ENCODE measurements at places on chromosomes 12 and 14.

- no peak for DNase-seq
These were observed 8.1 kb upstream of the LRRK2 start for GRCh38 chr12:40216516-40217288.

DNA sequence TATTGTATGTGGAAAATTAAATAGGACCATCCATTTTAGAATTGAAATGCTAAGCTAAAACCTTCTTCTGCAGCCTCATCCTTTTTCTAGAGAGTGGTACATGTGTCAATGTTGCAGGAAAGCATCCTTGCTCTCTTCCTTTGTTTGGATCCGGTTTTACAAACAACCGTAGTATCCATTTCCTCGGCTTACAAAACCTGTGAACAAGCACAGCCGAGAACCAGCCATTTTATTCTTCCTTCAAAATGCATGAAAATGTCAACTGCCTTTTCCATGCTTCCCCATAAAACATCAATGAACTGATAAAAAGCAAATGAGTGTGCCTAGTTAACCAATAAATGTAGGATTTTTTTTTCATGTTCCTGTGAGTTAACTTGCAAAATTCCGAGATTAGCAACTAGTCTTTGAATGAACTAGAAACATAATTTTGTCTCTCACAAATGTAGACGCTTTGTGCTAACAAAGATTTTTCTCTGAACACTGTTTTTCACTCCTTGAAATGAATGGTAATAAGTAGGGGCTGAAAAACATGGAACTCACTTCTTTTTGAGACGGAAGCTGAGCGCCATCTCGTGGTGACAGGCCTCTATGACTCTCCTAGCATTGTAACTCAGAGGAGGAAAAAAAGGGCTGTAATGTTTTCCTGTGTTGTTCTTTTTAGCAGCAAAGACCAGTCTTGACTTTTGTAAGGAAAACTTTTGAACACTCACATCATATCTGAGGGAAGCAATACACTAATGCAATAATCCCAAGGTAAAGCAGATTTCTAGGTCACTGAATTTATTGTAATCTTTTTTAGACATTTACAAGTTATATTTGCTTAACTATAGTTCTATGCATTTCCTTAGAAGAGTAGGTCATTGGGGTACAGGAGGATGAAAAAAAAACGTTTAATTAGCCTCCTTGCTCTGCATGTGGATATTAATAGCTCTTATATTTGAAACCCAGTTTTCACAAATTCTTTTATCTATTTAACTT lies 157.4 kb upstream of the FOXG1 start:
- DNase-seq: peak; percentile 70

GRCh38 chr12:53255996-53256395 lies 12.1 kb upstream of the ESPL1 start:
- DNase-seq: no peak

DNA sequence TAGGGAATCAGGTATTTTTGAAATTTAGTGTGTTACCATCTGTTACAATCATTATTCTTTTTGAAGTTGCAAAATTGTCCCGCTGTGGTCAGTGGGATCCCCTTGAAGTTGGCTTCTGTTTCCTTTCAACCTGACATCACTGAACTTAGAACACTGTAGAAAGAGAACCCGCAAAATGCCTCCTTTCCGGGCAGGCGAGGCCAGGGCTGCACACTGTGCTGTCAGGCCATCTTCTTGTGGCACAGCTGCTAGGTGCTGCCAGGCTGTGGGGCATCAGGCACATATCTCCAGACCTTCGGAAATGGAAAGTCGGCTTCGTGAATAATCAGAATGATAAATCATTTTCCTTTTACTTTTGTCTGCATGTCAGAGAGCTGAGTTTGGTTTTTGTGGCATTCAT lies 103.5 kb downstream of the GLT1D1 start:
- no peak for DNase-seq

DNA sequence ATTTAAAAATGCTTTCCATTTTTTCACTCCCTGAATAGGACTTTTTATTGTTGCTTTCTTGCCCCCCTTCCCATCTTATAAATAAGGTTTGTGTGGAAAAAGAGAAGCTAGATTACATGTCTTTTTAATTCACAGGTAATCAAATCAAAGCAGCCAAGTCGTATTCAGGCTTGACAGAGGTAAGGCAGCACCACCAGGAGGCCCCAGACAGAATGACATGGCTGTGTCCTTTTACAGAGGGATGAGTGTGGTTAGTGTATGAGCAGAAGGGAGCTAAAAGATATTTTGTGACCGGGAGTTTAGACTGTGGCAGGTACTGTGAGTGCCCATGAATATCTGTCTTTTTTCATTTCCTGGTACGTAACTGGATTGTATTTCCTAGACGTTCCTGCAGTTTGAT lies 596.1 kb downstream of the ETNK1 start:
- no peak for DNase-seq

DNA sequence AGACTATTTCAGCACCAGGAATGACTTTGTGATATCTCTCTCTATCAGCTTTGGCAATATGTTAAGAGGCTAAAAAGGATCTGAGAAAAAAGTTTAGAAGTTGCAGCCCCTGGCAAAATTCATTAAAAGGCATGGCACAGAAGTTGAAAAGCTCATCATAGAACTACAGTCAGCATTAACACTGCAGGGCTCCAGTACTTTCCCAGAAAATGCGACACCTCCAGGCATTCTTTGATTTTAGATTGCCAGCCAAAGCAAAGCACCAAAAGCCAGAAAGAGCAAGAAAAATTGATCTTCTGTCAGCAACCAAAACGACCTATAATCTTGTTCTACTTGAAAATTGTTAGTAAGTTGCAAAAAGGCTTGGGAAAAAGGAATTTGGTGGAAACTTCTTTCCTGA lies 713.5 kb downstream of the FSCB start:
- DNase-seq: no peak

DNA sequence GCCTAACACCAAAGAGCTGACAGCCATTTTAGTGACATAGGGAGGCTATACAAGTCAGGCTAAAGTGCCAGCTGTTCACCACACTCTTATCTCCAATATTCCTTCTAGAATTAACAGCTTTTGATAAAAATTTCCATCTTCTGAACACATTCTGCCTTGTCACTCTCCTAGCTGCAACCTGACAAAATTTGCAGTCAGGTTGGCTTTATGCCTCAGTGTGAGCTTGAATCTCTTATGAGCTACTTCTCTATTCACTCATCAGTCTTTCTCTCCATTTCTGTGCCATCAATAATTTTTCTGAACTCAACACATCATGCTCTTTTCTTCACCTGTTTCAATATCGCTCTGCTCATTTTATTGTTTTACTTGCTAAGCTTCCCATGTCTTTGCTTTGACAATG lies 50.2 kb downstream of the TMTC1 start:
- no peak for DNase-seq

DNA sequence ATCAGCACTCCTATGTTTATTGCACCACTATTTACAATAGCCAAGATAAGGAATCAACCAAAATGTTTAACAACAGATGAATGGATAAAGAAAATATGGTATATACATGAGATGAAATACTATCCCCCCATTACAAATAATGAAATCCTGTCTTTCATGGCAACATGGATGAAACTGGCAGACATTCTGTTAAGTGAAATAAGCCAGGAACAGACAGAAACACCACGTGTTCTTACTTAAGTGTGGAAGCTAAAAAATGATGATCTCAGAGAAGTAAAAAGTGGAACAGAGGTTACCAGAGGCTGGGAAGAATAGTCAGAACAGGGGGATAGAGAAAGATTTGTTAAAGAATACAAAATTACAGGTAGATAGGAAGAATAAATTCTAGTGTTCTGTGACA lies 113.7 kb upstream of the MDM1 start:
- DNase-seq: no peak

GRCh38 chr12:51524386-51524901 lies 66.6 kb upstream of the SCN8A start:
- DNase-seq: no peak

DNA sequence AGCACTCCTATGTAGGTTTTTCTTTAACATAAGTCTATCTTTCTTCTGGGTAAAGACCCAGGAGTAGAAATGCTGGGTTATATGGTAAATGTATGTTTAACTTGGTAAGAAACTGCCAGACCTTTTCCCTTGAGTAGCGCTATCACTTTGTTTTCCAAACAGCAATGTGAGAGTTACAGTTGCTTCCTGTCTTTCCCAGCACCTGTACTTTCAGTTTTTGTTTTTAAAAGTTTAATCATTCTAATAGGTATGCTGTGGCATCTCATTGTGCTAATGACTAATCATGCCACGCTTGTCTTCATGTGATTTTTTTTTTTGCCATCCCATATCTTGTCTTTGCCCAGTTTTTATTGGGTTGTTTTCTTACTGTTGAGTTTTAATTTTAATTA lies 28.1 kb downstream of the GIT2 start:
- DNase-seq: no peak

- DNase-seq: no peak
These were observed 173.2 kb downstream of the EGLN3 start for GRCh38 chr14:33777681-33778080.

GRCh38 chr12:120365675-120366340 lies 3.2 kb downstream of the MSI1 start:
- DNase-seq: no peak

GRCh38 chr14:64706593-64707193 lies 2.5 kb downstream of the PLEKHG3 start:
- DNase-seq: peak; percentile 89

DNA sequence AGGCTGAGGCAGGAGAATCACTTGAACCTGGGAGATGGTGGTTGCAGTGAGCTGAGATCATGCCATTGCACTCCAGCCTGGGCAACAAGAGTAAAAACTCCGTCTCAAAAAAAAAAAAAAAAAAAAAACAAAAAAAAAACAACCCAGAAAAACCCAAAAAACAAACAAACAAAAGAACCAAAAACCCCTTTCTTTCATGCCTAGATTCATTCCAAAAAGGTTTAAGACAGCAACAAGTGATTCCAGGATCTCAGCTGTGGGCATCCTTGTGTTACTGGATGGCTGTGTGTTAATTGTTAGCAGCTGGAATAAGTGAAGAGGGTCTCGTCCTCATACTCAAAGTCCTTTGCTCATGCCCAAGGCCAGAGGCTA lies 9.4 kb downstream of the GPRC5A start:
- no peak for DNase-seq

GRCh38 chr14:83757916-83758315 lies 1772.0 kb upstream of the FLRT2 start:
- no peak for DNase-seq

DNA sequence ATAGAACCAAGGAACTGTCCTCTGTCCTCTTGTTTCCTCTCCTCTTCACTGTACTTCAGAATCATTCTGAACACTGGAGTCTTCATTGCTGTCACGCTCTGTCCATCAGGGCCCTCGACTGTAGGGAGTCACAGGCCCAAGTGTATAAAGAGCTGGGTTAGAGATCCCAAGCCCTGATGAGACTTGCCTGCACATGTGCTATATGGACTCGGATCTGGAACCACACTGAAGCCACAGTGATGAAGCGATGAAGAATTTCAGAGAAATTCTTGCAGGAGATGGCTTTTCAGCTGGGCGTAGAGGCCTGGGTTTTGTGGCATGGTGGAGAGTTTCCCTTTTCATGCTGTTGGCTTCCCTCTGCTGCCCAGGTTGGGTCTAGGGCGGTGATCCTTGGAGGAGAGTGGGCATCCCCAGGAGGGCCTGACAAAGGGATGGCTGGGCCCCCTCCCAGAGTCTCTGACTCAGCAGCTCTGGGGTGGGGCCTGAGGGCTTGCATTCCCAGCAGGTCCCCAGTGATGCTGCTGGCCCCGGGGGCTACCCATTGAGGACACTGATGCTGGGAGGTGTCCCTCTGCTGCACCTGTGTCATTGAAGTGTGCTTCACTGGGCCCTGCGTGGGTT lies 39.6 kb upstream of the YY1 start:
- no peak for DNase-seq

- no peak for DNase-seq
These were observed 18.4 kb downstream of the SAV1 start for GRCh38 chr14:50649691-50650090.

- no peak for DNase-seq
These were observed 207.1 kb downstream of the PIK3C2G start for GRCh38 chr12:18468246-18469075.

DNA sequence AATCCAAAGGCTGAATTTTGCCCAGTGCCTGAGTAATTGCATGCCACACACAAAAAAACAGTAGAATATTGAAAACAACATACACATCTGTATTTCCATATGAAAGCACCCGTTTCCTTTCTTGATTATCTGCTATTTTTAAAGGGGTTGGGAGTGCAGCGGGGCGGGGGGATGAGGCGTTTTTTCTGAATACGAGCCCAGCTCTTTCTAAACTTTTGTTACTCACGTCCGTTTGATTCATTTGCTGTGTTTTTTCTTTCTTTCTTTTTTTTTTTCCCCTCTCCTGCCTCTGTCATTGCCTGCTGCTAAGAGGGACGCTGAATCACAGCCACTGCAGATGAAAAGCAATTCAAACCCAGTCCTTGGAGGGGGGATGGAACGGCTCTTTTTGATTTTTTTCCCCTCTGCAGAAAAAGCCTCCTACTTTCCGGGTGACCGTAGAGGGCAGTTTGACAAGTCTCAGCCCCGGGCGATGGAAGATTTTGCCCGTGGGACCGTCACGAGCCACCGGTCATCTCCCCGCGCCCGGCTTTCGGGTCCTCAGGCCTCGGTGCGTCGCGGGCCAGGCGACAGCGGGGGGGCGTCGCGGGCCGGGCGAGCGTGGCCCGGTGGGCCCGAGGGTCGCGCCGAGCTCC lies 572 bp upstream of the RASSF8 start:
- no peak for DNase-seq

DNA sequence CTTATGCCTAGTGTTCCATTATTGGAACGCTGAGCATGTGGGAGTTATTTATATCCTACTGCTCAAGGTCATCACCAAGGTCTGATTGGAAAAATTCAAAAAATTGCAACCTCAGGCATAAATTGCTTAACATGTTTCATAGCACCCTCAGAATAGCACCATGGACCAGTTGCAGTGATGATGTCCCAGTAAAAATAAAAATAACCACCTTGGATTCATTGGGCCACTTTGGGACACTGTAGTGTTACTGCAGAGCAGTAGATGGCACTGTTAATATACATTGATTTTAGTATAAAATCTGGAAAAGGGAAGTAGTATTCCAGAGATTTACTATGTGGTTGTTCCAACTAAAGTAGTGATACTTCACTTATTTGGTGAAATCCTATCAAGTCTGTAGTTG lies 31.0 kb upstream of the PTCSC3 start:
- no peak for DNase-seq

GRCh38 chr12:54036620-54037359 lies 3.9 kb downstream of the HOXC5 start:
- DNase-seq: no peak

DNA sequence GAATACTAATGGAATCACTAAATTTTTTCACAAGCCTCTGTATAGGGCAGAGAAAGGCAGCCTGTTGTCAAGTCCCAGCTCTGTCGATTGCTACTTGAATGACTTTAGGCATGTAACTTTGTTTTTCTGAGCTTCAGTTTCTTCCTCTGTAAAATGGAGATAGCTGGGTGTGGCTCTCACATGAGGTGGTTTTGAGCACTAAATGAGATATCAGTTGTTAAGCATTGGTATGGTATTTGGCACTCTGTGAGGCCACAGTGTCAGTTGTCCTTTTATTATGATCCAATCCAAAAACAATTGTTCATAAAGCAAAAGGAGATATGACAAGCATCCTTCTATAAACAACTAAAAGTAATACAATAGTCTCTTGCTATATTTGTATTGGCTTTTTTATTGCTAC lies 120.6 kb downstream of the DUSP6 start:
- no peak for DNase-seq

- no peak for DNase-seq
These were observed 316.9 kb downstream of the DAD1 start for GRCh38 chr14:22271838-22272799.
